C1 segment of cervical spinal cord (tissue), 14 donors: ENCODE measurements at places on chromosomes 3 and 15.

GRCh38 chr15:72078887-72079286 is 39.1 kb downstream of the MYO9A start:
- DNase-seq: no peak

DNA sequence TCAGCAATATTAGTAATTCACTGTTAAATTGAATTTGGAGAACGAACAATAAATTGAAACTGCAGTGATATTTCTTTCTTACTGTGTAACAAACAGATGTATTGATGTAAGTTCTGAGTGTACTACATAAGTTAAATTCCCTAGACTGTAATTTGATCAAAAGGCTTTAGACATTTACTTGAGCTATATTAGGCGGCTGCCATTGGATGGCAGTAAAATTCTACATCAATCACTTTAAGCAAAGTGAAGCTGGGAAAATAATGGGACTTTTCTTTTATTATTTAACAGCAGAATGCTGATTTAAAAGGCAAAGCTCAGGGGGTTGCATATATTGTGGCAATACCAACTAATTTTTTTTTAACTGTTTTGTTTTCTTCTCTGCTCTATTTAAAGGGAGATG is 212.6 kb upstream of the PLSCR5 start:
- peak; percentile 87 for DNase-seq

DNA sequence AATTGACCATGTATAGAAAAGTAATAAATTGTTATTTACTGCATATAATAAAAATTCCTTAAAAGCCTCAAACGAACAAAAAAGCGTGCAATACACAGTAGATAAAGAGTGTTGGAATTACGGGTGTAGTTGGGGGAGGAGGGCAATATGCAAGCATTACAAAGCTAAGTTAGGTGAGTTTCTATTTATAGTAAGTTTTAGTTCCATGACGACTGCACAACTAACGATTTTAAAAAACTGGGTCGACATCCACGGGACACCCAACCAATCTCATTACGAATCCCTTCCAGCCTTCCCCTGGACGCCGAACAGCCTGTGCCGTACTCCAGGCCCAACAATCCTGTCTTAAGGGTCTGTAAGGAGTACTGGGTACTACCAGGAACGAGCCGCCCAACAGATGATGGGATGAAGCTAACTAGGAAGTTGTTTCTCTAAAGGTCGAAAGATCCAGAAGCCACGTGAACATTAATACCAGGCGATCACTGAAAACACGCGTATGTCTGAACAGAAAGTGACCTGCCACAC is 677 bp downstream of the POLQ start:
- DNase-seq: no peak

- DNase-seq: no peak
These were observed 43.9 kb downstream of the P3H2 start for GRCh38 chr3:190076601-190077394.

- no peak for DNase-seq
These were observed 303.5 kb upstream of the TPM1 start for GRCh38 chr15:62739082-62739481.

GRCh38 chr3:57864853-57865252 is 108.7 kb downstream of the SLMAP start:
- DNase-seq: no peak

DNA sequence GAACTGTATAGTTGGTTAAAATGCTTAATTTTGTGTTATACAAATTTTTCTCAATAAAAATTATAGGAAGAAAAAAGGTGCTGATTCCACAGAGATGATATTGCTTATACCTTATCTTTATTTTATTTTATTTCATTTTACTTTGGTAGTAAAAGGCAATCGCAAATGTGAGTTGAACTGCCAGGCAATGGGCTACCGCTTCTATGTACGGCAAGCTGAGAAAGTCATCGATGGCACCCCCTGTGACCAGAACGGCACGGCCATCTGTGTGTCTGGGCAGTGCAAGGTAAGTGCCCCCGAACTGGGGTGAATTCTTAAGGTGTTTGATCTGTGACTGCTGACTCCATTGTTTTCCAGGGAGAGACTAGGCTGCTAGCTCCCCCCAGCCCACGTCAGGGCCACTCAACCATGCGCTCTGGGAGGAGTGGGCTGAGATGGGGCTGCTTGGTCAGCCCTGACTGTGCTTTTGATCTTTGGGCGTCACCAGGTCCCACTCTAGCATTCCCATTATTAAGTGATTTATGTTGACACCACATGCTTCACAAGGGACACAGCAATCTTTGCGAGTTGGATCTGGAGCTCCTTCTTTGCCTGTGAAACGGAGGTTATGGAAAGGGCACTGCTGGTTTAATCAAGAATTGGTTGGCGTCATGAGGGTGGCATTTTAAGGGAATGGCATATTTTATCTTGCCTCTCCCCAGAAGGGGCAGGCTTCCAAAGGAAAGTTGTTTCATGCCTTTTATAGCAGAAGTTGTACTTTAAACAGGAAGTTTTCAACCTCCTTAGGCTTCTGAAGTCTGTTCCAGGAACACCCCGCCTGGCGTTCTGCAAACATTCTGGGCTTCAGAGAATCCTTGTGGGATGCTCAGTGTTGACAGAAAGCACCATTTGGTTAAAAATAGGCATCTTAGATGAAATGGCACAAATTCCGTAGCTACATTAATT is 296.5 kb downstream of the THSD4 start:
- no peak for DNase-seq

- no peak for DNase-seq
These were observed 271.4 kb upstream of the PPP2R3A start for GRCh38 chr3:135694142-135694541.

DNA sequence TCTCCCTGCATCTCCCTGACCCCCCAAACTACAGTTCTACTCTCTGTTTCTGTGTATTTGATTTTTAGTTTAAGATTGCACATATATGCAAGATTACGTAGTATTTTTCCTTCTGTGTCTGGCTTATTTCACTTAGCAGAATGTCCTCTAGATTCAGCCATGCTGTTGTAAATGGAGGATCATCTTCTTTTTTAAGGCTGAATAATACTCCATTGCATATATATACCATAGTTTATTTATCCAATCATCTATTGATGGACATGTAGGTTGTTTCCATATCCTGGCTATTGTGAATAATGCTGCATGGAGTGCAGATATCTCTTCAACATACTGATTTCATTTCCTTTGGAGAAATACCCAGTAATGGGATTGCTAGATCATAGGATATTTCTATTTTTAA is 70.8 kb downstream of the RFTN1 start:
- DNase-seq: no peak

DNA sequence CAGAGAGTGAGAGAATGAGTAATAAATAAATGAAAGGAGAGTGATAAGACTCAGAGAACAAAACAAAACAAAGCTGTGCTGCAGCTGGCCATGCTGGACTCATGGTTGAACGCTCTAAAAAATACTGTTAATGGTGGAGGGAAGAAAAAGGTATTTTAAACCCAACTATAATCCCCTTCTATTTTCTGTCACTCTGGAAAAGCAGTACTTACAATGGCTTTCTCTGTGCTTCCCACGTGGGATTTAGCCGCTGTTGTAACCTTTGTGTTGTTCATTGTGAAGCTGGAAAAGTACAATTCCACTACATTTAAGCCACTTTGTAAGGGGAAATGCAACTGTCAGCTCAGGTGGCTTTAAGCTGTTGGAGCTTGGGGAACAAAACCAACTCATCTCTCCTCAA is 917.7 kb downstream of the IGSF11 start:
- no peak for DNase-seq

GRCh38 chr15:89165677-89166076 is 55.7 kb downstream of the RLBP1 start:
- no peak for DNase-seq

DNA sequence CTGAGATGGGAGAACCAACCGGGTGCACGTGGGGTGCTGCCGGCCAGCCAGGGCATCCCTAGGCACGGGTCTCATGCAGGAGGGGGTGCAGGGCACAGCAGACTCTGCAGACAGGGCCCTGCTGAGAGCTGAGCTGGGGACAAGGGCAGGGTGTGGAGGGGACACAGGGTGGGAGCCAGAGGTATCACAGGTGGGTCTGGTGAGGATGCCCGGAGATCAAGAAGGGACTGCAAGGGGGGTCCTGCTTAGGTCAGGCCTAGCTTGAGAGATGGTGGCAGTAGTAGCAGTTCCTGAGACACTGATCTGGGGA is 39.5 kb upstream of the PRR23E start:
- no peak for DNase-seq

- DNase-seq: no peak
These were observed 312.1 kb upstream of the TGFBR2 start for GRCh38 chr3:30294241-30294667.

GRCh38 chr15:101288905-101289513 is 6.0 kb downstream of the SNRPA1 start:
- no peak for DNase-seq

GRCh38 chr3:48919215-48920138 is 835 bp downstream of the ARIH2 start:
- no peak for DNase-seq
